Stimulated activated effector memory CD8-positive, alpha-beta T cell treated with anti-CD3 and anti-CD28 coated beads, Interleukin-12 subunit alpha, Interleukin-12 subunit beta, amount 100 ng/mL, for 72 hours (primary cell): ENCODE measurements at places on chromosomes 12 and 14.

GRCh38 chr14:66701813-66702212 is 193.9 kb downstream of the GPHN start:
- DNase-seq, result no peak

GRCh38 chr12:67426067-67426466 is 156.9 kb downstream of the CAND1 start:
- no peak for DNase-seq

DNA sequence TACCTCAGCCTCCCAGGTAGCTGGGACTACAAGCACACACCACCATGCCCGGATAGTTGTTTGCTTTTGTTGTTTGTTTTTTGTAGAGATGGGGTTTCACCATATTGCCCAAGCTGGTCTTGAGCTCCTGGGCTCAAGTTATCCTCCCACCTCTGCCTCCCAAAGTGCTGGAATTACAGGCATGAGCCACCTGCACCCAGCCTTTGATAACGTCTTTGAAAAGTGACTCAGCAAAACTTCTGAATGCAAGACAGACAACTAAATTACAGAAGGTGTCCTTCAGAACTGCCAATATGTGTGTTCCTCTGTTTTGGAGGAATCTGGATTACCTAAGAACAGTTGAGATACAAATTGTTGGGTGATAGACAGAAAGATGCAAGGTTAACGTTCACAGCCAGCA is 99.8 kb downstream of the ESR2 start:
- no peak for DNase-seq

GRCh38 chr12:27843714-27844245 is 63.7 kb upstream of the MANSC4 start:
- DNase-seq, result no peak

GRCh38 chr12:28036940-28037339 is 64.4 kb upstream of the PTHLH start:
- no peak for DNase-seq

- peak; percentile 53 for DNase-seq
Observed at GRCh38 chr12:121295116-121295745, 1.3 kb downstream of the CAMKK2 start.

DNA sequence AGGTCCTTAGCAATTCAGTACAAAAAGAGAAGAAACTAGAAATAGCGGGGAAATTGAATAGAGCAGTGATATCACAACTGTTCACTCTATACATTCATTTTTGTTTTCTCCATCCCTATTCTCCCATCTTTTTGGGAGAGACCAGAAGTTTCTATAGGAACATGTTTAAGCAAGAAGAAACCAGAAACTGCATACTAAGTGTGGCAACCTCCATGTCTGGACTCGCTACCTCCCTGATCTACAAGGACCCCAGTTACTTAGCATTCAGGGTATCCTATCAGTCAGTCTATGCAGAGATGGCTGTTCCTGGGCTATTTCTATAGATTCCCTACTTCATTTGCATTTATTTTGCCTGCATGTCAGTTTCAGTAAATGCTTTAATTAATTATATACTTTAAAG is 178.6 kb downstream of the PHLDA1 start:
- no peak for DNase-seq

DNA sequence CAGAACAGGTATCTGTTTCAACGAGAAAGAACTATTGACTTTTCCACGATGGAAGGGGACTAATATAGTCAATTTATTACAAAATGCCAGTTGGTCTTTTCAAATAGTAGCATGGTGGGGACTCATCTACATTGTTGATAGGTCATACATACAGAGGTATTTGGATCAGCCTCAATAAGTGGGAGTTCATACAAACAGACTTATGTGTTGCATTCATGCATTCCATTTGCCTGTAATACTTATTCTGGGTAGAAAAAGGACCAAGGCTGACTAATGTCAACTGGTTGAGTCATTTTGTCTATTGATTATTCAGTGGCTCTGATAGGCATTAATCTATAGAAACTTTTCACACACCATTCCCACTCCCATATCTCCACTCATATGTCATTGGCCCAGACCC is 41.5 kb upstream of the GLIPR1 start:
- DNase-seq, result no peak

GRCh38 chr12:104243551-104243950 is 28.0 kb downstream of the TXNRD1 start:
- DNase-seq, result no peak

GRCh38 chr12:122022393-122023338 is 982 bp downstream of the BCL7A start:
- no peak for DNase-seq

GRCh38 chr12:132949936-132950837 is 5.9 kb downstream of the ZNF605 start:
- DNase-seq, result no peak

GRCh38 chr14:55294603-55295002 is 23.4 kb downstream of the FBXO34 start:
- DNase-seq, result no peak

DNA sequence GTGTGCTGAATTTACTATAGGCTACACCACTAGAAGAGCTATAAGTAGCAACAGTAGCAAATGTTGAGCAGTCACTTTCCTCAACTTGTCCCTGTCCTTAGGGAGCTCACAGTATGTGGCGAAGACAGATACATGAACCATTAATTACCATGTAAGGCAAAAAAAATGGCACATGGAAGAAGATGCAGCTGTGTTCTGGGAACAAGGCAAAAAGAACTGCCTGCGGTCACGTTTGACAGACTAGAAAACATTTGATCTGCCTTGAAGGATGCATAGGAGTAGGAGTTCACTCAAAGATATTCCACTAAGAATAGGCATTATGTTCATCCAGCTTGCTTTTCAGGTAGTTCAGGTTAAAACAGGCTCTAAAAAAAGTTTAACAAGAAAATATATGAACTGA is 46.5 kb upstream of the IFNG-AS1 start:
- DNase-seq, result no peak

DNA sequence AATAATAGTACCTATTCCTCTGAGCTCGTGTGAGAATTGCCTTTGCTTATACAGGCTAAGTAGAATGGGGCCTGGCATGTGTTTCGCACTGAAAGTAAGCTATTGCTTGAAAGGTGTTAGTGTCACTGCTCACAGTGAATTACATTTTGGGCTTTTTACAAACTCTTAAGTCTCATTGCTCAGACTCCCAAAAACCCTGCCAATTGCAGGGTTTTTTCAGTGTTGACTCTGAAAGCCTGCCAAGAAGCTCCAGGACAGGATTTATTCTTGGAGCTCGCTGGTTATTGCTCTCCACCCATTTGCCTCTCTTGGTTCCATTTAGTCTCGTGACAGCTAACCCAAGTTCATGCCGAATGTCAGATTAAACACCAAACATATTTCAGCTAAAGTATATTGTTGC is 39.8 kb downstream of the NOPCHAP1 start:
- DNase-seq, result no peak
